ENCODE measurements at places on chromosomes 2 and 18. TPM values are rescaled to one million over a fixed set of nuclear protein-coding genes. Genes with fewer than 3 reads are reported as not detected.

DNA sequence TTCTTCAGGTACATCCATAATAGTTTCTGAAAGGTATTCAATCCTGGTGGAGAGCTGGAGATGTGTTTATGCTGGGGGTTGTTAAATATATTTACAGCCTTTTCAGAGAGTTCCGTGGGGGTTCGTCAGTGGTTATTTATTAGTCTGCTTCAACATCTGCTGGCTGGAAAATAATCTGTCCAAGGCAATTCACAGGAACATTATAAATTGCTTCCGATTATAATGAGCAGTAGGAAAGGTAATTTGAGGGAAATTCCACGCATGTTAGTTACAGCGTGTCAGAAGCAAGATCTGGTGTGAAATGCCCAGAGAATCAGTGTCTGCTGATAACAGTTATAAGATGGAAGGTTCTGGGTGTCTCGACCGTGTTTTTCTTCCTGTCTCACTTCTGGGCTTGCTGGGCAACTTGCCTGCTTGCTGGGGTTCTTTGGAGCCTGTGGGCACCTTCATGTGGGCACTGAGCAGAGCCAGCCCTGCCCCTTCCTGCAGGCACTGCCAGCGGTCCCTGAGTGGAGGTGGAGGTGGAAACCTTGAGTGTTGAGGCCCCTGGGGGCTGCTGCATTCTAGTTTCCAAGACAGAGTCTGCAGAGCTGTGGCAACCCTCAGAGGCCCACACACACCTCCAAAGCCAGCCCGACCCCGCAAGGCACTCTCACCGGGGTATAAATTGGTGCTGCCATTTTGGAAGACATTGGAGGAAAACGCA, 185.7 kb downstream of the FAM210A start:
- no peak for DNase-seq

GRCh38 chr2:23636426-23636825, 251.4 kb downstream of the KLHL29 start:
- no peak for DNase-seq

The SLC9A2 gene
- polyA plus RNA-seq, result 0.20 TPM

The DCAF17 gene
- polyA plus RNA-seq, result 3.5 TPM

The MYO3B gene
- not detected for polyA plus RNA-seq

The ARMC9 gene
- polyA plus RNA-seq, result 11.3 TPM
